ENCODE measurements at places on chromosomes 12 and 14. TPM values are rescaled to one million over a fixed set of nuclear protein-coding genes. Genes with fewer than 3 reads are reported as not detected.

The RFX4 gene
- total RNA-seq = not detected

The KCNH3 gene
- total RNA-seq = not detected

The ISCA2 gene
- 10.3 TPM for total RNA-seq

The SLC2A14 gene
- total RNA-seq = not detected

The AICDA gene
- total RNA-seq = not detected

The IL22 gene
- not detected for total RNA-seq

The EMP1 gene
- 72.1 TPM for total RNA-seq

The SLC25A47 gene
- not detected for total RNA-seq

The TTC6 gene
- not detected for total RNA-seq

The ASPG gene
- 0.14 TPM for total RNA-seq

The MYO1A gene
- 0.82 TPM for total RNA-seq
